Activated B cell treated with CpG ODN at 0.5 μM for 24 hours (primary cell): ENCODE measurements at places on chromosomes 2 and 18.

GRCh38 chr2:20371323-20372025 is 20.8 kb upstream of the PUM2 start:
- DNase-seq = no peak

DNA sequence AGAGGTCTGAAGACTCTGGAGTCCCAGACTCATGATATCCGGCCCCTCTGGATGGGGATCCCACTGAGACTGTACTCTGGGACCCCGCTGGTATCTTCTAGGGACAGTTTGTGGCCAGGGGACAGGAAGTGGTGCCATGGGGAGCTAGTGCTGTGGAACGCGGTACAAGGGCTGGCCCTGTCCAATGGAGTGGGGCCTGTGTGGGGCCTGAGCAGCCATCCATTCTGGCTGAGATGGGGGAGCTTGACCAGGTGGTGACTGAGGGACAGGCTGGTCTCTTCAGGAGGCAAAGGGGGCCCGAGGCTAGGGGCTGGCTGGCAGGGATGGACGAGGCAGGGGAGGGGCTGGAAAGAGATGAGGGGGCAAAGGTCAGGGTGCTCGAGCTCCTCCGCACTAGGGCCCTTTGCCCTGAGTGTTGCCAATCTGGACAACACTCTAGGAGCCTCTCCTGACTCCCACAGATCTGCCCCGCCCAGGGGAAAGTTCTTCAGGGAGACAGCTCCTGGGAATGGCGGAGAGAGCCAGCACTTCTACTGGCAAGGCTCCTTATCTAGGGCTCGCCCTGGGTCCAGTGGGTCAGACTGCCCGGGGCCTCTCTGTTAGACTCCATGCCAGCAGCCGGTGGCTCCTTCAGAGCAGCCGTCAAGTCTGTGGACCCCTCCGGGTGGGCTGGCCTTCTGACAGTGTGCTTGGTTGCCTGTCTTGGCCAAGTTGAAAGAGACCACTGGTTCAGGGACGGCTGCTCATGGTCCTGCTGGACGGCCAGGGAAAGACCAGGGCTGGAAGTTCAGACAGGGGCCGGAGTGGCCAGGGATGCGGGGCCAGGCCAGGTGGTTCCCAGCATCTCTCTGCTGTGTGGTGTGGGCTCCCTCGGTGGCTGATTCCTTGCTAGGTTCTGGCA is 12.3 kb downstream of the MALL start:
- no peak for DNase-seq

DNA sequence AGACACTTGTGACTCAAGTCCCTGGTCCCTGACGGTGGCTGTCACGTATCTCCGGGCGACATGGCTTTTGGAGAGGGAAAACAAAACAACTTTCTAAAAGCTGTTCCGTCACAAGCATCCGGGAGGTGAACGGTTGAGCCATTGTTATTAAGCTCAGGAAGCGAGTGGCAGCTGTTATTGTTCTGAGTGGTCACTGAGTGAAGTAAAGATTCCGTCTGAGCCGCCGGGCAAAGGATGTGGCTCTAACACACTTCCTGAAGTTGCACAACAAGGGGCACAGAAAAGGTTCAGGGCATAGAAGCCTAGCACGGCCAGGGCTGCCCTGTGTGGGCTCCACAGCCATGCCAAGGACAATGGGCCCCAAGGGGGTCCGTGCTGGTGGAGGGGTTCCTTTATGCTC is 24.3 kb downstream of the INPP5D start:
- no peak for DNase-seq

GRCh38 chr18:73615506-73615905 is 532.1 kb downstream of the FBXO15 start:
- DNase-seq = no peak

GRCh38 chr2:219661197-219661954 is 33.9 kb downstream of the SLC4A3 start:
- no peak for DNase-seq

DNA sequence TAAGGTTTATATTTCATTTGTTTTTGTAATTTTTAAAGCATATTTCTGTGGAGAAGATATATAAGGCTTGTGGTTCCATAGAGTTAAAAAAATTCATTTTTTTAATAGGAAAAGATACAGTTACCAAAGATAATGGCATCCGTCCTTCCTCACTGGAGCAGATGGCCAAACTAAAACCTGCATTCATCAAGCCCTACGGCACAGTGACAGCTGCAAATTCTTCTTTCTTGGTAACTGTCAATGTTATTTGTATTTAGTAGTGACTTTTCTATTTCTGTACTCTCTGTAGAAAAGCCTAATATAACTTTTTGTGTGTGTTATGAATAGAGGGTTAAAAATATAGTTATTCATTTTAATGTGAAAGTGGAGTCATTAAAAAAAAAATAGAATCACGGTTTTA is 35.1 kb downstream of the HADHB start:
- no peak for DNase-seq

- DNase-seq = no peak
Measured at GRCh38 chr2:213787869-213788268, 503.6 kb downstream of the SPAG16 start.
